ENCODE measurements at places on chromosomes 7 and 10.
A peak's percentile ranks its signal among the peaks of the same experiment; 100 is the strongest.

DNA sequence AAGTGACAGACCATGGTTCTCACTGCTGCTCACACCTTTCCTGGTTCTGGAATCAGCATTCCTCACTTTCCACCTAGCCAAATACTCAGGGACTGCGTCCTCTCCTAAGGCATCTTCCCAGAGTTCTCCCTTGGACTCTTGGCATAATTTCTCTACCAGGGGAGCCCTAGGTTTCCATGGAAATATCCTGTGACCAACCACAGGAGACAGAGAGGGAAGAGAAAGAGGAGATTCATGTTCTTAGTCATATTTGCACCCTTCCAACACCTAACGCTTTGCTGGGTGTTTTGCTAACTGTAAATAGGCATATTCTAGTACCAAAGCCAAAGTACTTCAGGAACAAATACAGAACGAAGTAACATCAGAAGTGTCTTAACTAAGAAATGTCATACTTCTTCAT is 28.6 kb downstream of the DENND11 start:
- no peak for ATAC-seq

- no peak for ATAC-seq
These were observed 1256.8 kb upstream of the SORCS1 start for GRCh38 chr10:108421266-108421665.

DNA sequence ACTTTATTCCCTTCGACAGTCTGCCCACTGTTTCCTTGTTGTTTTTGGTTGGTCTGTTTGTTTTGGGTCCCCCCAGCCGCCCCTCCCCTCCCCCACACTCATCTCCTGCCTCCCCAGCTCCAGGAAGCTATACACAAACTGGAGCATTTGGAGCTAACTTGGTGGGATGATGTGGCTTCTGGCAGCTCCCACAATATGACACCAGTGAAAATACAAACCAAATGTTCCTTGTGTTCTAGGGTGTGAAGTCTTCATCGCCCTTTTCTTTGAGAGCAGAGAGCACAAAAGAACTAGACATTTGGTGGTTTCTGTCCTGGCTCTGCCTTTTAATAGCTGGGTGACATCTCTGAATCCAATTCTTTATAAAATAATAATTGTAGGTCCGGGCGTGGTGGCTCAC is 33.8 kb downstream of the CREB5 start:
- ATAC-seq = no peak

DNA sequence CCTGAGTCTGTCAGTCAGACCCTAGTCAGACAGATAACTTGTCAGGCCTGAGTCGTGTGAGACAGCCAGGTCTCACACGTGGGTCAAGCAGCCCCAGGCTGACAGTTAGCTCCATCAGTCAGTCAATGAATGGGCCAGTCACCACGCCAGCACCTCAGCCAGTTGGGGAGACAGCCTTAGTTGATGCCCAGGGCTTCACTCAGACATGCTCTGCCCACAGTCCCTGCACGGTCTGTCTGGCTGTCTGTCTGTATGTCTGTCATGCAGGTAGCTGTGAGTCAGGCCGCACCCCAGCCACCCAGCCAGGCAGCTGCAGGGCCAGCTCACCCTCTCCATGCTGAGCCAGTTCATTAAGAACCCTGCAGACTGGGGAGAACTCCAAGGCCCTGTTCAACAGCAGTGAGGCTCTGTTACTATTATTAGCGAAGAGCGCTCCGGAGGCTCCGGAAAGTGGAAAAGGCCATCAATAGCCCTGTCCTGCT is 141.1 kb upstream of the PCBD1 start:
- peak; percentile 56 for ATAC-seq

GRCh38 chr7:137948083-137948844 is 53.6 kb downstream of the CREB3L2 start:
- ATAC-seq = no peak

- no peak for ATAC-seq
These were observed 195.8 kb upstream of the SEMA3C start for GRCh38 chr7:81114633-81115032.

- no peak for ATAC-seq
These were observed 7.0 kb upstream of the PRR15 start for GRCh38 chr7:29556405-29557195.

DNA sequence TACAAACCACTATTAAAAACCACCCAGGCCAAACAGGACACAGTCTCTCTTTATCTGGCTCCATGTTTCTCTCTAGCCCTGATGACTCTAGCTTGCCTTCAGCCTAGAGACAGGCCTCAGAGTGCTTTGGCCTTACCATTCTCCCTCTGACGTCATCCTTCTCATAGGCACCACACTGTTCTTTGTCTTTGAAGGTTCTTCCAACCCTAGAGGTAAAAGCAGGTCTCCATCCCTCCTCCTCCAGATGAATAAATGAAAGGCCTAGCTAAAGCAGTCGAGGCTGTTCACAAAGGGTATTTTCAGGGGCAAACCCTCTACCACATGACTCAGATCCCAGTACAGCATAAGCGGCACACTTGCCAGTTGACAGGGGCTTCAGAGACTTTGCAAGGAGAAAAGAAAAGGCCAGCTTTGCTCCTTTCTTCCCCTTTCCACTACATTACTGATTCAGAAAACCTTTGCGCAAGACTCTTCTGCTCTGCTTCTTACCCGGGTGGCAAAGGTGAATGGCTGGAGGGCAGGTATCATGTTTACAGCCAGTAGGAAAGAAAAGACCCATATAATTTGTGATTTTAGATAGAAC is 14.8 kb downstream of the NFE2L3 start:
- ATAC-seq = peak; percentile 31

GRCh38 chr10:113644185-113645120 is 19.4 kb downstream of the NRAP start:
- ATAC-seq = no peak

DNA sequence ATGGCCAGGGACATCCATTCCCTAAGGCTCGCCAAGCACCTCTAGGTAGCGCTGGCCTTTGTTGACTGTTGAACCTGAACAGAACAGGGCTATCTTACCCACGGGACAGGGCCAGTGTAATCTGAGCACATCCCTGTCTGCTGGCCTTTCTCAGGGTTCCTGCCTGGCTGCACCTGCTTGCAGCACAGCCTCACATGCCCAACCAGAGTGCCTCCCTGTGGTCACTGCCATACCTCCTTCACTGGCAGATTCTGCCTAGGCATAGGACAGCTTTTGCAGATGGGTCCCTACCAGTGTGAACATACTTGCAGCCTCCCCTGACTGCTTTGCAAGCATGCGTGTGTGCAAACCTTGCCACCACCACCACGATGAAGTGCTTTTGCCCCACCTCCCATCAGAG is 15.8 kb upstream of the LIPN start:
- peak; percentile 72 for ATAC-seq

GRCh38 chr7:151883857-151884256 is 6.9 kb upstream of the PRKAG2 start:
- no peak for ATAC-seq

GRCh38 chr10:17735166-17735941 is 16.6 kb upstream of the TMEM236 start:
- ATAC-seq = no peak

DNA sequence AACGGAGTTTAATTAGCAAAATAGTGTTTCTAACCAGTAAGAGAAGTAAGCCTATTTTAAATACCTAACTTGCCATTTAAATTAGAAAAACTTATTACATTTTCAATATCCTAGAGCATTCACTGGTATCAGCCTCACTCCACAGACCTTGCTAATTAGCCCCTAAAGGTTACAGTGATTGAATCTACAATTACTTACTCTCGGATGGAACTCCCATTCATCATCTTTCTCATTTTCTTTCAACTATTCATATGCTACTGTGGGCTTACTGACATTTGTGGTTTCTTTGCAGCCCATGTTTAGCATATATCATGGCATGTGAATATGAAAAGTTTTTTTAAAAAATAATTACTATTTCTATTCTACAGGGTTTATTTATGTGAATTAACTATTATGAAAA is 86.4 kb downstream of the GPR37 start:
- no peak for ATAC-seq

- no peak for ATAC-seq
These were observed 4.8 kb upstream of the MTPAP start for GRCh38 chr10:30353851-30354250.

GRCh38 chr10:111297351-111297848 is 220.6 kb downstream of the ADRA2A start:
- ATAC-seq = no peak

DNA sequence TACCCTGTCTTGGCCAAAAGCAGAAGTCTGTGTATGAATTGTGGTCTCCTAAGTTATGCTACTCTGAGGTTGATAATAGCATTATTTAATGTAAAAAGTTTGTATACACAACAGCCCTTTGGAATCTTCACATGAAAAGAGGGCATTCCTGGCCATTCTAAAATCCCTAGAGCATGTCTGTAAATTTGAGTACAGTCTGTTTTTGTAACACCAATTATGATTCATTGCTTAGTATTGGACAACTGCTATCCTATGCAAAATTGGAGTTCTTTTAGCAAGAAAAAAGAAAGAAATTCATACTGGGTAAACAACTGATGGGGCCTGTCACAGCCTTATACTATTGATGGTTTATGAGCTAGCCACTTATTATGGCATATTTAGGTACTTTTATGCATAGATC is 10.2 kb downstream of the CUTC start:
- no peak for ATAC-seq

DNA sequence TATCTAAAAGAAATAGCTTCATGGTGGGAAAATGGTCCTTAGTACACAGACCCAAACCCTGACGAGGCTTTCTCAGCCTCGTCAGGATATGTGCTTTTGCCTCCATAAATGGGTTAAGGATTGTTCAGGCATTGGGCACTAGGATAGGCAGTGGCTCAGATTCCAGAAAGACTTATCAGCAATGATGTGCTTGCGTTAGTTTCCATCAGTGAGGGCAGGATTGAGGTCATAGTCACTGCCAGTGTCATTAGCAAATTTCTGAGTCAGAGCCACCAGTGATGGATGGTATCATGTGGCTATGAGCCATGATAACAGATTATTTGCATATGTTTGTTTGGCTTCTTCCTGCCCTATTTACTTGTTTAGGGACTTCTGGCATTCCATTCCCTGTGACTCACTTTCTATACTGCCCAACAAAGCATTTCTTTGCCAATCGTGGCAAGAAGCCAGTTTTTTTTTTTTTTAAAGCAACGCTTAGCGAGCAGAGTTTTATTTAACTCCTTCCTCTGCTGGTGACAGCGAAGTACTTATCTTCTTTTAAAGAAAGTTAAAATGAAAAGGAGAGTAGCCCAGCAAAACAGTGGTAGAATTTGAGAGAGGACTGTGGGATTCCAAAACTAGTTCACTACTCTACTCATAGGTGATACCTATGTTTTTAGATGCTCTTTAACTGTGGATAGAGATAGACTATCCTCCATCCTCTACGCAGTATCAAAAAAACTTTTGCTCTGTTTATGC is 44.4 kb downstream of the MYPN start:
- ATAC-seq = peak; percentile 94

DNA sequence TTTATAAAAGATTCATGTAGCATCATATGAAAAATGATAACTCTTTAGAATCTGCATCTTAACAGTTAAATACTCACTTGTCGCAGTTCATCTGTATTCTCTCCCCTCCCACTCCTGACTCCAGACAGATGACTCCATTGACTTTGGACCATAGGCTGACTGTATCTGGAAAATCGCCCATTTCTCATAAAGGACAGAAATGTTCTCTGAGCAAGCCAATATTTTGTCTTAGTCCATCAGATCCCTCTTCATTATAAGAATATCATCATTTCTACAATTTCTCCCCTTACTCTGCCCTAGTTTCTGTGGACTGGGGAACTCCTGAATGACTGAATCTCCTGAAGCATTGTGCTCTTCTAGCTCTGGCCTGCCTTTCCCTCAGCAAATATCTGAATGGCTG is 125.4 kb downstream of the SEMA3D start:
- no peak for ATAC-seq

- no peak for ATAC-seq
These were observed 87.4 kb upstream of the PIP4K2A start for GRCh38 chr10:22801785-22802184.

DNA sequence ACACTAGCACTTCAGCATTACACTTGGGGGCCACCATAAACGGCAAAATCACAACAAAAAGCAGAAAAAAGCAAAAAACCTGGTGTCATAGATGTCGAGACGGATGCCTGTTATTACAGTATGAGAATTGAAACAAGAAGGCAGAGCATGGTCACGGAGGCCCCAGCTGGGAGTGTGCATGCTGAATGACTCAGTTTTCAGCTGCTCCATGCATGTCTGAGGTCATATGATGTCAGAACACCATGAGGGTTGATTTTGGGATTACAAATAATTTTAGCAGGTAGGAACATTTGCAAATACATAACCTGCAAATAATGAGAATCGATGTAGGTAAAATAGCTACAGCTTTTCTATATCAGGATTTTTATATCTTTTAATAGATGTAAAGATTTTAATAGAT is 19.1 kb downstream of the ZMYND11 start:
- ATAC-seq = no peak

DNA sequence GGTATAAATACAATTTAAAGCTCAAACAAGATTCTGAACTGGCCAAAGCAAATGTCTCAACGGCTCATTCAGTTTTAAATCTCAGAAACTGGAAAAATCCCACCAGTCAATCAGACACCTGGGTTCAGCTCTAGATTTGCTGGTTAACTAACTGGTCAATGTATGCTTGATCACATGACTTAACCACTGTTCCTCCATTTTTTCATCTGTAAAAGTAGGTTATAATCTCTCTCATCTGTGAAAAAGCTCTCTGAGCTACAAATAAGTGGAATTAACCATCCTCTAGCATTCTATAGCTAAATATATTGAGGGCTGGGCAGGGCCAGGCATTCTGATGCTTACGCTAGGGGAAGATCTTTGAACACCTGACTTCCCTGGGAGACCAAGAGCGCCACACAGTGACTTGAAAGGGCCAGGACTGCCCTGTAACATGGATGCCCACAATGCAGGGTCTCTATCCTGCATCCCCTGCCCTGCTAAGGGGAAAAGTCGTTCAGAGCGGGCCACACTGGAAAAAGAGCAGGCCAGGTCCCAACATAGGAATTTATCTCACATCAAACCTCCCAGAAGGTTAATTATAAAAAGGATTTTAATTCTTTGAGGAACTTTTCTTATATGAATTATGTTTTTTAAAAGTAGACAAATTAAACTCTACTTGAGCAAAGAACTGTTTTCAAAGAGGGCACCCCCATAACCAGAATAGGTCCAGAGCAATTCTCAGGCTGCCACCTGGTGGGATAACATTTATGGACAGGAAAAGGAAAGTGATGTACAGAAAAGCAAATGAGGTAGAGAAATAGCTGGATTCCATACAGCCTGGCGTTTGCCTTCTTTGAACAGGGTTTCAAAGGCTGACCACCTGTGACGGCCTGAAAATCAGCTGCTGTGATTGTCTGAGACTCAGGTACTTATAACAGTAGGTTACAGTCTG is 1.8 kb downstream of the RP9 start:
- peak; percentile 45 for ATAC-seq

Data from esophagus mucosa (tissue), 1 donor.